ENCODE measurements at places on chromosomes 11 and 22.

GRCh38 chr11:69335781-69336405, 41.9 kb downstream of the MYEOV start:
- DNase-seq = peak; percentile 25

DNA sequence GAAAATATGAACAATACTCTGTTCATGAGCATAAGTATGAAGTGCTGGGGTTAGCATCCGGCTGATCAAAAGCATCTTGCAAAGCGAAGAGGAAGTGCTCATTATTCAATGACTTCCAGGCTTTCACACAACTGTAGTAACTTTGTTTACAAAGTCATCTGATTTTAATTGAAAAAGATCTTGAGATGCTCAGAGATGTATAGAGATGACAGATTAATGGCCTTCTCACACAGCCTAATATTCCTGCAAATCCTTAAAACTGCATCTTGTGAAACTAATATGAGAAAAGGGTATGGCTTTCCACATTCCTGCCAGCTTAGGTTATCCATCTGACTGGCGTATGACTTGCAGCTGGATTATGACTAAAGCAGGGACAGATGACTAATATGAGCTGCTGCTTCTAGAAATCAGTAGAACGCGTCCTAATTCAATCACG, 125.4 kb downstream of the CASP12 start:
- DNase-seq = no peak

DNA sequence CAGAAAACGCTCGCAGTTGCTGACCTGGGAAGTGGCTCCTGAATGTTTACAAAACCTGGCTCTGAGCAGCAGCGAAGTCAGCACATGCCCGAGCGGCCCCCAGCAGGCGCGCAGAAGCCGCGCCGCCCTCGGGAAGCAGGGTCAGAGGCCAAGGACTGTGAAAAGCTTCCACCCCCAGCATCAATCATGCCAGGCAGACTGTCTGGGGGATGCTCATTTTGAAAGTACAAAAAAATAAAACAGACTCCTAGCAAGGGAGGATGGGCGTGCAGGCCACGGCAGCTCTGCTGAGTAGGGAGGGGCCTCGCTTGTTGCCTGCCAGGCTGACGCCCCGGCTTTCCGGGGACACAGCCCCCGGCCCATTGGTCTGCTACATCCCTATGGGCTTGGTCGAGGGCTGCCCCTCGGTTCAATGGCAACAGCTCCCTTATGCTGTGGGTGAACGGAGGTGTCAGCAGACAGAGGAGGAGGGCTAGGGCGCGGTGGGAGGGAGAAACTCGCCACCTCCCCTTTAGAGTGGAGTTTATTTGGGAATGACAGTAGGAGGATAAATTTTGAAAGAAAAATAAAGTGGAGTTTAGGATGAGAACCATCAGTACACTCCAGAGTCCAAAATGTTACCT, 37.7 kb upstream of the GNB1L start:
- DNase-seq = no peak

GRCh38 chr11:94838027-94838731, 70.0 kb downstream of the AMOTL1 start:
- DNase-seq = no peak

DNA sequence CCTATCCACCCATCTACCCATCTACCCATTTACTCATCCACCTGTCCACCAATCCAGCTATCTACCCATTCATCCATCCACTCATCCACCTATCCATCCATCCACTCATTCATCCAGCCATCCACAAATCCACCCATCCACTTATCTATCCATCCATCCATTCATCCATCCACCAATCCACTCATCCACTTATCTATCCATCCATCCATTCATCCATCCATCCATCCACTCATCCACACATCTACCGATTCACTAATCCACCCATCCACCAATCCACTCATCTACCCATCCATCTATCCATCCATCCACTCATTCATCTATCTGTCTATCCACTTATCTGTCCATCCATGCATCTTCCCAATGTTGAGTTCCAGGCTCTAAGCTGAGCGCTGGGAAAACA, 1.7 kb upstream of the SPI1 start:
- no peak for DNase-seq

DNA sequence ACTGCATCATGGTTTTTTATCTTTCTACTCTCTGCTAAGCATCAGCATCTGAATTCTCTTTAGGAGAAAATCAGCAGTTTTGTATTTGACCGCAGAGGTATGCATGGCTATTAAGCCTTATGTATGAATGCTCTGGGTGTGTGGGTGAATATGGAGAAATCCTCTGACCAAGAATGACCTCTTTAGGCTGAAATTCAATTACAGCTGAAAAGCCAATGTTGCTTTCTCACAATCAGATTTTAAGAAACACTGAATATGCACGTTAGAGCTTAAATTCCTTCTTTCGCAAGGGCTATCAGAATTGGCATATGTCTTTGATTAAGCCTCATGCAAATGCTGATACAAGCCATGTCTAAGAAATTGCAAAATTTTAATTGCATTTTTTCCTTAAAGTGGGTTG, 43.2 kb downstream of the ARHGAP42 start:
- DNase-seq = no peak

DNA sequence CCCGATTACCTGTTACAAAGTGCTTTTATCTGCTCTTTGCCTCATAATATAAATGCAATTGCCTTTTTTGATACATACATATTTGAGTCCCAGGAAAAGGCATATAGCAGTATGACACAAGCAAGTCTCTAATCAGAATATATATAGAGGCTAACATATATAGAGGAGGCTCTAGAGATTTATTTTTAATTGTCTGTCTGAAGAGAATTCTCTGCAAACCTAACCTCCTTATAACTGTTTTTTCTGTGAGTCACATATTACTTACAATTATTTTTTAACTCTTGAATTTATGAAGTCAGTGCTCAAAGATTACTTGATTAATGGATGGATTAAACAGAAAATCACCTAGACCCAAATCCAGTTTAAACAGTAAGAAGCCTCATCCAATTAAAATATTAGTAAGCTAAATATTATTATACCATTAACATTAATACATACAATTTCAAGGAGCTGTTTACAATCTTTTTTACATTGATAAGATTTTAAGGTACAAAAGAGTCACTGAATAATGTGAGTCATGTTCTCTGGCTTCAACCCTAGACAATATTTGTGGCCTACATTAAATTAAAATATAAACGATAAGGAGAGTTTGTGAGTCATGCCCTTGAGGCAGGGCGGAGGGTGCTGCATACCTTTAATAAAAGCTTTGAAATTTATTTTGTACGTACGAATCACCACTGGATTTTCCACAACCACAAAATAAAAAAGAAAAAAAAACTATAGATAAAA, 19.2 kb upstream of the MMP13 start:
- no peak for DNase-seq

DNA sequence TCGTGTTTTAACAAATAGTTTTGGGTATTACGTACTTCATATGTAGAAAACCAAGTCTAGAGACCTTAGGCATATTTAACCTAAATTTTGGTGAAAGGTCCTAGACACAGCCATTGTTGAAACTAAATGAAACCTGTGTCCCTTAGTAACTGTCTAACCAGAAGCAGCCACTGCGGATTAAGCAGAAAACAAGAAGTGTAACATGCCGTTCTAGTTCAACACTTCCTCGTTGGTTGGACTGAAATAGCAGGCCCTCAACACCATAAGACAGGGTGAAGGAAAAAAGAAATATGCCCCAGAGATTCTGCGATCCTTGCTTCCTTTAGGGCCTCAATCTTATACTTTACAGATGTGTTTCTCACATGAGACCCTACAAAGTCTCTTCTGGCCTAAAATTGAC, 2.0 kb downstream of the NAA40 start:
- DNase-seq = no peak

DNA sequence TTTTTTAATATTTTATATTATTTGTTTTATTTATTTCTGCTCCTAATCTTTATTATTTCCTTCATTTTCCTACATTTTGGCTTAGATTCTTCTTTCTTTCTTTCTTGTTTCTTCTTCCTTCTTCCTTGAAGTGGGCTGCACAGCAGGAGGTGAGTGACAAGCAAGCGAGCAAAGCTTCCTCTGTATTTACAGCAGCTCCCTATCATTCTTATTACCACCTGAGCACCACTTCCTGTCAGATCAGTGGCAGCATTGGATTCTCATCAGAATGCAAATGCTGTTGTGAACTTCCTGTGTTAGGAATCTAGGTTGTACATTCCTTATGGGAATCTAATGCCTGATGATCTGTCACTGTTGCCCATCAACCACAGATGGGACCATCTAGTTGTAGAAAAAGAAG, 784.9 kb upstream of the LUZP2 start:
- DNase-seq = no peak

DNA sequence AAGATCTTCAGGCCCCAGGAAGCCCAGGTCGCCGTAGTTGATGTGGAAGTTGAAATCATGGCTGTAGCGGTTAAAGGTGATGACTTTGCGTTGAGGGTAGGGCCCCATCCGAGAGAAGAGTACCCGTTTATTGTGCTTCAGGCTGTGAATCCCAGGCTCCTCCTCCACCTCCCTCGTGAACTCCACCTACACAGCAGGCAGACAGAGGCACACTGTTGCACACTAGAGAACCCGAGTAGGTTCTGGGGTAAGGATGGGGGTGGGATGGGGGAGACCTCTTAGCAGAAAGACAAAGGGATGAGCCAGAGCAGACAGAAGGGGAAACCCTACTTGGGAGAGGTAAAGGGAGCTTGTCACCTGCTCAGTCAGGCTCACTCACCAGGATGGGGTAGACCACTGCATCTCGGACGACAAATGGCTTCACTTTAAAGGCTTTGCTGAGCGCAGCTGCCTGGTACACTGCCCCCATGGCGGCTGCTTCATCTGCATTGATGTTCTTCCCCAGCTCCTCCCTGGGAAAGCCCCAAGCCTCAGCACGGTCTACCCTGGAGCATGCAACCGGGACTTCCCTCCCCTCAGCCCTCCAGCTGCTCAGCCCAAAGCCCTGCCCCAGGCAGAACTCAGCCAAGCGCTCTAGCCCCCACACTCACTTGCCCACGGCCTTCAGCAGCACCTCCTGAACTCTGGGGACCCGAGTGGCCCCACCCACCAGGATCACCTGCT, 5.4 kb downstream of the HYOU1 start:
- no peak for DNase-seq

DNA sequence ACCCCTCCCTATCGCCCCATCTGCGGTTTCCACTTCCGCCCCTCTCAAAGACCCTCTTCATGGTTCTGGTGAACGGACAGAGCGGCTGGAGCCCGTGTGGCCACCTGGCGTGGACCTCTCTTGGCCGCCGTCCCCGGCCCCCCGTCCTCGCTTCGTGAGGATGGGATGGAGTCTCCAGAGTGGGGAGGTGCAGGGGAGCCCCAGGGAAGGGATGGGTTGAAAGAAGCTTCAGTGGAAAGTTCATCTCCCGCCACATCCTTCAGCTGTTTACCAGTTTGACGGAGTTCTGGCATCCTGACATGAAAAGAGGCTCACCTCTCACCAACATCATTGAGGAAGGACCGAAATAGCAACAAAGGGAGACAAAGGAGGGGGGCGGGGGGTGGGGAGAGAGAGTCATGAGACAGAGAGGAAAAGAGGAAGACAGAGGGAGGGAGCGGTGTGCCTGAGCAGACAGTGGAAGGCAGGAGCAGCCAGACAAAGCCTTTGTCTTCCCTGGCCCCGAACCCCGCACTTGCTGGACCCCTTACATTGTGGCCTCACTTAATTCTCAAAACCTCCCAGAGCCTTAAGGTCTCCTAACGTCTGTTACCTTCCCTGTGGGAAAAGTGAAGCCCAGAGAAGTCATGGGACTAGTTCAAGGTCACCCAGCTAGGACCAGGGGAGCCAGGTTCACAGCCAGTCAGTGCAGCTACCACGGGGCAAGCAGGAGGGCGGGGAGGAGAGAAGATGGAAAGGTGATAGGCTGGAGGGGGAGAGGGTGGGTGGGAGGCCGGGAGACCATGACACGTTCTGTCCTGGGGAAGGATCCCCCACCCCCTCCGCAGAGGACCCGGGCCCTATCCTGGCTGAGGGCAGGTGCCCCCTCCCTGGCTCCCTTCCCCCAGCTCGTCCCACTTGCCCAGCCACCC, 54.9 kb downstream of the CD6 start:
- DNase-seq = no peak

DNA sequence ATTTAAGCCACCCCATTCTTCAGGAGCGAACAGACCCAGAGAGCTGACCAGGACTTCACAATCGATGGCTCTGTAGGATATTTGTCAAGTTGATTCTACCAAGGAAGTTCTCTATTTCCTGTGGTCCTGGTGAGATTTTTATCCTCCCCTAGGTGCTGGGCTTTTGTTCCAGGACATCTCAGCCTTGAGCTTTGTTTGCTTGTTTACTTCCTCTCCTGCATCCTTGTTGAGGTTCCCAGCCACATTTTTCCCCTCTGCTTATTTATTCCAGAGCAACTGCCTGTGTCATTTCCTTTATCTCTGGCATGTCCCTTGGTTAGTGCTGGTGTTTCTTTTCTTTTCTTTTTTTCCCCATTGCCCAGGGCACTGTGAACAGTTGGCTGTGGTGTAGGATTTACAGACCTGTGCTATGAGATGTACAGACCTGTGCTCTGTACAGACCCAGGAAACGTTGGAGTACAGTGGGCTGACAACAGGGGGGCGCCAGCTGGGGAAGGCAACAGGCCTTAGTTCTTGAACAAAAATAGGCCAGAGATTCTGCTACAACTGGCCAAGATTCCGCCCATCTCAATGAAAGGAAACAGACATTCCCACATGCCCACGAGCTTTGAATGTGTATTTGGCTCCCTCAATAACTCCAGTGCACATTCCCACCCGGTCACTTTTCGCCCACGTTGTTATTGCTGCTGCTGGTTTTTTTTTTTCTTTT, 235.9 kb upstream of the DDI1 start:
- no peak for DNase-seq

GRCh38 chr11:128619007-128619406, 31.6 kb upstream of the ETS1 start:
- DNase-seq = no peak

DNA sequence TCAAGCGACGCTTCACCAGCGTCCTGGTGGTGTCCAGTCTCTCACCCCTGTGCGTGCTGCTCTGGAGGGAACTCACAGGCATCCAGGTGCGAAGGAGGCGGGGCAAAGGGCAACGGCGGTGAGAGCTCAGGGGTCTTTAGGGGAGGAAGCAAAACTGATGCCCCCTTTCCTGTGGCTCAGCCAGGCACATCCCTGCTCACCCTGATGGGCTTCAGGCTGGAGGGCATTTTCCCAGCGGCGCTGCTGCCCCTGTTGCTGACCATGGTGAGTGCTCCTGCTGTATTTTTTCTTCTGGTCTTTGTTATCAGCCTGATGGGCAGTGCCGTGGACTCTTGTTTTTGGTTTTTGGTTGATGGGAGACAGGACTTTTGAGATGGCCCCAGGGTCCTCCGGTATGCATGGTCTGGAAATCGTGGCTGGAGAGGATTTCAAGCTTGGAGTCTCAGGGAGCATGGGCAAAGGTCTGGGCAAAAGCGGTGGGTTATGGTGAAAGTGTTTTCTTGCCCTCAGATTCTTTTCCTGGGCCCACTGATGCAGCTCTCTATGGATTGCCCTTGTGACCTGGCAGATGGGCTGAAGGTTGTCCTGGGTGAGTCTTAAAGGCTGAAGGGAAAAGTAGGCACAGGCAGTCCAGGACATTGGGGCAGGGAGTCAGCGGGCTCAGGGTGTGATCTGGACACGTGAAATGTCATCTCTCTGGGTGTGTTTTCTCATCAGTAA, 695 bp downstream of the RCE1 start:
- DNase-seq = no peak
